NCI-H226 (cell line): ENCODE measurements at places on chromosomes 7 and 10.

GRCh38 chr7:155800741-155801267 is 11.5 kb downstream of the SHH start:
- no peak for DNase-seq

DNA sequence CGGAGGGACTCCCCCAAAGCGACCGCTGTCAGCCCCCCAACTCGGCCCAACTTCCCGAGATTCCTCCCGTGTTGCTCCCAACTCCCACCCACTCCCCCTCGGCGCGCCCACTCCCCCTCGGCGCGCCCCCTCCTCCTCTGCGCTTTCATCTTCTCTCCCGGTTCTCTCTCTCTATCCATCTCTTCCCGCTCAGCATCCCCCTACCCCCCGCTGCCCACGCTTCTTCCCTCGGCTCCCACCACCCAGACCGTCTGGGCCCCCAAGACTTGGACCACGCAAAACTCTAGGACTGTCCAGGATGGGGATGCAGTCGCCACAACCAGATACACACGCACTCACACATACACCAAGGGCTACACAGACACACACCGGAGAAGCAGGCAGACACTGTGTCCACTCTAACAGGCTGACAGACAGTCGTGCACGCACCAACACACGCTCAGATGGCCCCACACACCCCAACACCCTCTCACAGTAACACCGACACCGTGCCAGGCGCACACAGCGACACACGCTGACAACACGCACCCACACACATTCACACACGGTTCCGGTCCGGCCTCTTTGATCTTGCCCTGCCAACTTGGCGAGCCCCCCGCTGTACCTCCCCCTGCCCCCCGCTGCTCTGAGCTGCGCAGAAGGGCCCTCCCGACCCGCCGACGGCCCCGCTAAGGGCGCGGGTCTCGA is 1.1 kb downstream of the GRID1 start:
- no peak for DNase-seq

DNA sequence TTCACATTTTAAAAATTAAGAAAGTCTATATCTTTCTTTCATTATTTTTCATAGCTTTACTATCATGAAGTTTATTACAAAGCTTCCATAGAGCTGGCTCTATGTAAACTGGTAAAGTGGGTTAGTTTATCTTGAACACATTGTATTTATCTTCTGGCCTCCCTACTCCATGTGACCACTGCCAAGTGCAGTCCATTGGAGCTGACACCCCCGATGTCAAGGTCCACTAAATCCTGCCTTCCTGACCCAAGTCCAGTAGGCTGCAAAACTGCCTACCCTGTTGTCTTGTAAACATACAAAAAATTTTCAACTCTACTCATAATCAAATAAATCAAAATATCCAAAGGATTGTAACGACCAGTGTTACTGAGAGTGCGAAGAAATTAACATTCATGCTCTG is 10.2 kb downstream of the DNAJC12 start:
- no peak for DNase-seq

- DNase-seq, result no peak
Measured at GRCh38 chr7:50310361-50310760, 5.8 kb downstream of the IKZF1 start.

- DNase-seq, result no peak
Measured at GRCh38 chr10:7701158-7701742, 1.9 kb upstream of the ITIH2 start.

DNA sequence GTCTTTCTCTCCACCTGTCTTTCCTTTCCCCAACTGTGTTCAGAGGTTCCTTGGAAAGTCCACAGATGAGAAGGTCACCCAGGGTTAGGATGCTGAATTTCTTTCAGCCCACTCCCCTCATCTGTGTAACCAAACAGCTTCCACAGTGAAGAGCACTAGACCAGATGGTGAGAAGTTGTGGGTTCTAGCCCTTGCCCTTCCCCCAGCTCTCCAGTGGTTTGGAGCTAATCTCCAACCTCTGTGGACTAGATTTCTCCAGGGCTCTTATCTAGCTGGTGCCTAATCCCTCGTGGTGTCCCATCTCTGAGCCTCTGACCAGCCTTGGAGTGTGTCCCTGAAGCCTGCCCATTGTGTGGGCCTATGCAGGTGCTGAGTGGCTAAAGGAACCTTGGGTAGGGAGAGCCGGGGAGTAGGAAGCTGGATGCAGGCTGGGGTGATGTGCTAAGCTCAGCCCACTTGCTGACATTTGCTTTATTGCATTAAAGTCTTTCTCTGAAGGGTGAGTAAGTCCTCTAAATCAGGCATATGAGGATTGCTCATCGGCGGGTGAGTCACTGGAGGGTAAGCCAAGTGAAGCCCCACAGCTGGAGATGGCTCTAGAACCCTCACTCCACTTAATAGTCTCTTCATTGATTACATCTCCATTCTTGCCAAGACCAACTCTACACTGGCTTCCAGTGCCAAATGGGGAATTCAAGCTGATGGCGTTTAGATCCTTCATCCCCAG is 14.9 kb downstream of the DUSP5 start:
- DNase-seq, result peak; percentile 86

- no peak for DNase-seq
Measured at GRCh38 chr10:78597796-78598555, 470.8 kb upstream of the ZMIZ1 start.

GRCh38 chr10:36602374-36602773 is 523.0 kb upstream of the ANKRD30A start:
- no peak for DNase-seq

GRCh38 chr7:10237306-10237705 is 736.4 kb upstream of the PHF14 start:
- no peak for DNase-seq

DNA sequence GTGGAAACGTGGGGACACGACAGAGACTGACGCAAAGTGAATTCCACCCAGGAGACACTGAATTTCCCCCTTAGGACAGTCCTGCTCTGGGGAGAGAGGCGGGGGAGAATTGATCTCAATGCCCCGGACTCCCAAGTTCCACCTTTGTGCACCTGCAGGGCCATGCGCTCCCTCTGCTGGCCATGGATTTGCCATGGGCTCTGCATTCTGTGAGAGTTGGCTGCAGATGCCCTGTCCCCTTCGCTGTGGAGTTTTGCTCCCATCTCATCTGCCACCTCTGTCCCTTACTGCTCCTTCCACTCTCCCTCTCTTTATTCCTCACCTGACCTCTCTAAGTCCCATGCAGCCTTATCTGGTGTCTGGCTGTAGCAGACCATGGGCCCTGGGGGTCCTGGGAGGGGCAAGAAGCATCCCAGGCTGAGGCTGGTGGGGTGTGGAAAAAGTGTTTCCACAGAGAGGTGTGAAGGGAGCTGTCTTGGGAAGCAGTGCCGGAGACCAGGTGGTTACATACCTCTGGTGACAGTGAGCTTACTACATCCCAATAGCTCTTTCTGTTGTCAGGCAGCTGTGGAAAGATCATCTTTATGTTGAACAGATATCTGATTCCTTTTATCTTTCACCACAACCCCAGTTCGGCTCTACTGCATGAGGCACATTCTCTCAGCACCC is 14.3 kb downstream of the GHRHR start:
- peak; percentile 42 for DNase-seq

- DNase-seq, result no peak
Measured at GRCh38 chr10:127945341-127945758, 38.4 kb downstream of the PTPRE start.

DNA sequence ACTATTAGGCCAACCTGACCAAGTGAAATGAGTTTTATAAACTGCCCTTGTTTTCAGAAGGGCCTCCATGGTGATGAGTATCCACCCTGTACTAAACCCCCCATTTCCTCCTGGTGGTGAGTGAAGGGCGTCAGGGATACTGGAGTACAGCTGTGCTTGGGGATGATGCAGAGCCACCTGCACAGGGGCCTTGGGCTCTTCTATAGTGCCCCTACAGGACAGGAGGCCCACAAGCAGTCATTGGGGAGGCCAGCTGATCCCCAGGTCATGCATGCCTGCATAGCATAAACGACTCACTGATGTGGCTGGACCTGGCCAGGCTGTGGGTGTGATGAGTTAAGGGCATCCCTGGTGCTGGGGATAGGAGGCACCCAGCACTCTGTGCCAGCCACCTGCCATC is 114.1 kb upstream of the CELF2 start:
- no peak for DNase-seq

DNA sequence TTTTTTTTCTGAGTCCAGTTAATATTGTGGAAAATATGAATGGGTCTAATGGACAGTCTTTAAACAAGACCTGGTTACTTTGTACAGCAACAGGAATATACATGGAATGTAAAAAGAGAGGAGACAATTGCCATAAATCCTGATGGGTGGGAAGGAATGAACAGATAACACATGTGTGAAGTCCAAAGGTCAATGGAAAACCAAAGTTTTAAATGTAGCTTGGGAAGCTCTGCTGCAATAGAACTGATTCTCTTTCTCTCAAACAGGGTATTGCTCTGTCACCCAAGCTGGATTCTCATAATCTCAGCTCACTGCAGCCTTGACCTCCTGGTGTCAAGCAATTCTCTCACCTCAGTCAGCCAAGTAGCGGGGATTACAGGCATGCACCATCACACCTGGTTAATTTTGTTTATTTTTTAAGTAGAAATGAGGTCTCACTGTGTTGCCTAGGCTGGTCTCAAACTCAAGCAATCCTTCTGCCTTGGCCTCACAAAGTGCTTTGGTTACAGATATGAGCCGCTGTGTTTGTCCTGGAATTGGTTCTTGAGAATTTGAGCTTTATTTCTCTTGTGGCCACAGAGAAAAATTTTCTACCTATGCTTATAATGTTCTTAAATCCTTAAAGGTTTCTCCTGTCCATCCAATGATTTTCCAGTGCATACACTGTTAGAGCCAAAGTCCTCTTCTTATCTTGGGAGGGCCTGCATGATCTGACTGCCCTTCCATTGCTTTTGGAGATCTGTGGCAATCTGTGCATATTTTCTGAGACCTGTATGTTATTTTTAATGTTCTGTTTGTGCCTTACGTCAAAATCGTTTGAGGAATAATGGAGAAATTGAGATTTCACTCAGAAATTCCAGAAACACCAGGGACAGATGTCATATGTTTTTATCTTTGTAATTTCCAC is 30.7 kb upstream of the ZNF92 start:
- no peak for DNase-seq

GRCh38 chr7:105880571-105881330 is 4.4 kb upstream of the ATXN7L1 start:
- DNase-seq, result no peak

- DNase-seq, result no peak
Measured at GRCh38 chr10:75484717-75485116, 53.3 kb downstream of the LRMDA start.

- peak; percentile 79 for DNase-seq
Measured at GRCh38 chr10:77230194-77230593, 407.4 kb downstream of the KCNMA1 start.

DNA sequence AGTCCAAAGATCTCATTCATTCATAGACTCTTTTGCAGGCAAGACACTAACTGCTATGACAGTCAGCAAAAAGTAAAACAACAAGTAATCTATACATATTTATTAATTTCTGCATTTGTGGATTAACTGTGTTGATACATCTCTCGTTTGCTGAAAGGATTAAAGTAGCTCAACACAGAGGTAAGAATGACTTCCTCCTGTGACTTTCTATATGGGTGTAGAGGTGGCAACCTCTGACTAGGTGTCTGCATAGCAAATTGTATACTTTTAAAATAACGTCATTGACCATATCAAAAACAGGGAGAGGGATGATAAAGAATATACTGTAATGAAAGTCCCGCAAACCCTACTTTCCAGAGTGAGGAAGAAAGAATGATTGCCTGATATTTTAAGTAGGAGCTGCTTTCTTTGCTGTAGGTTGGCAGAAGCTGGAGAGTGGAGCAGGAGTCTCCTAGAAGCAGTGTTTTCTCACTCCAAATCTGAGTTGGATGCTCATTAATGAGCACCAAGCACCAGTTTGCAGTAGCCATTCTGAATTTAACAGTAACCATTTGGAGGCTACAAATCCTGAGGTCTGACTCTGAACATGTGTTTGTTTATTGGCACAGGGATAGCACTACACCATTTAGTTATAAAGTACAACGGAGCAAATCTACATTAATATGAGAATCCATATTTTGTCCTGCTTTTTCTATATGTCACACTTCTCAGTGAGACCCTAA is 9.2 kb upstream of the LRRN3 start:
- no peak for DNase-seq

DNA sequence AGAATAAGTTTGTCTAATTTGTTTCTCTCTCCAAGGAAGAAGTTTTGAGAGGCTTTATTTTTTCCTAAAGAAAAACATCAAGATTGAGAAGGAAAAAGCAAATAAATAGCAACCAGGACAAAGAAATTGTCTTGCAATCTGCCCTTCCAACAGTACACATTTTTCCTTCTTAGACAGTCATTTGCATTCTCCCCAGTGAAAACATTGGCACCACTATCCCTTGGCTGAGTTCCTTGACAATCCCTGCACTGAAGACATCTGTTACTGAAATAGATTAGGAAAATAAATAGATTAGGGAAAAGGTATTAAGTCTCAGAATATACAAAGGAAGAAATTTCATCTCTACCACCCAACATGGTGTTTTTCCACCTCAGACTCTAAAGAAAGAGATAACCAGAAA is 12.2 kb upstream of the TMEM243 start:
- DNase-seq, result no peak

- DNase-seq, result no peak
Measured at GRCh38 chr10:48231699-48232315, 42.7 kb downstream of the FRMPD2 start.

GRCh38 chr7:2732959-2733584 is 45.1 kb downstream of the AMZ1 start:
- DNase-seq, result peak; percentile 20

DNA sequence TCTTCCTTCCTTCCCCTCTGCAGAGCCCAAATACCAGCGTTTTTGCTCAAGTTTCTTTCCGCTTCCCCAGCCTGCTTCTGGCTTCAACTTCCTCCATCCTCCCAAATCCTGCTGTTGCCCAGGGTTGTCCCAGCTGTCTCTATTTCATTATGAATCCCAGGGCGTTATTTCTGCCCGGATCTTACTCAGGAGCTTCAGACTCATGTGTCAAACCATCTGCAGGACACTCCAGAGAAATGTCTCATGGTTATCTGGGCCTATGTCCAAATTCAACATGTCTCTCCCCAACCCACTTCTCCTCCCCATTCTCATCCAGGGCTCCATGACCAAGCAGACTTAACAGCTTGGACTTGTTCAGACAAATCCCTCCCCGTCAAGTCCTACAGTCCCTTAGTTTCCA is 15.6 kb downstream of the ARHGAP22 start:
- no peak for DNase-seq

- no peak for DNase-seq
Measured at GRCh38 chr10:49611816-49612512, 1.9 kb downstream of the SLC18A3 start.

DNA sequence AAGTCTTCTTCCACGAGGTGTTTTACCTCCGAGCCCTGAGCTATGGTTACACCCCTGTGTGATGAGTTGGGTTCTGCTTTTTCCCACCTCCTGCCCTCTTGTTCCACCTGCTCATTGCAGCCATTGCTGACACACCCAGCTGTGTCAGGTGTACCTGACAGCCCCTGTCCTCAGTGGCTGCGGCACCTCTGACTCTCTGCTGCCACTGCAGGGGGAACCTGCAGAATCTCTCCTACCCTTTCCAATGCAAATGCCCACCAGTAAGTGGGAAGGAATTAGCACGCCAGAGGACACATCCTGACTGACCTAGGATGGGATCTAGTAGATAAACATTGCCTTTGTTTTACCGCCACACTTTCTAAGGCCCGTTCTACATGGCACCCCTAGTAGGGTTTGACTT is 600.9 kb upstream of the MKI67 start:
- no peak for DNase-seq

GRCh38 chr10:69073026-69073425 is 14.9 kb upstream of the SRGN start:
- no peak for DNase-seq
